CD4-positive, CD25-positive, alpha-beta regulatory T cell (primary cell): ENCODE measurements at places on chromosomes 5 and 9.

- DNase-seq: no peak
Observed at GRCh38 chr5:167509076-167509475, 782.4 kb upstream of the WWC1 start.

DNA sequence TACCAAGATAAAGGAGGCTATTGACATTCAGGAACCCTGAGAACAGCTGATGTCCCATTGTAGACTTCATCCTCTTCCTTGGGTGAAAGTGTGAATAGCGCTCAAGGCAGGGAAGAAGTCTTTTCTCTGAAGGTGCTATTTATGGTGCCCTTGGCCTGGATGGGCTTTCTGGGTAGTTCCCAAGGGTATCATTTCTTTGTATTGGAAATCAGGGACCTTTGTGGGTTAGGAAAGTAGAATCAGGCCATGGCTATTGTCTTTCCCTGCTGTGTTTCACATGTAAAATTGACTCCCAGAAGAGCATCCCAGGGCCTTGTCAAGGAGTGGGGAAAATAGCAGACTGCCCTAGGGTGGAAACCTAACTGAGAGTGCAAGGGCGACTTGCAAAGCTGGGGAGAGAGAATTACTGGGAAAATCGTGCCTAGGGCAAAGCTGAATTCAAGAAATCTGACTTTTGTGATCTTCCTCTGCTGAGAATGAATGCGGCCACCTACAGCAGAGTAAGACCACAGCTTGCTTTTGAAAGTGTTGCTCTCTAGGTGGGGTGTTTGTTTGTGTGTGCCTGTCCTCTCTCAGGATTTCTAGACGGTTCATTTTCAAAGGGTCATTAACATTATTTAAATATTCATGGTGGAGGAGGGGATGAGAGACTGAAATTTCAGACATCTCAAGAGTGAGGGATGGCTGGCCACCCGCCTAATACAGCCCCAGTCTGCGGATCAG is 160.6 kb downstream of the C9orf152 start:
- DNase-seq: no peak

- DNase-seq: no peak
Observed at GRCh38 chr5:58794875-58795274, 212.0 kb downstream of the RAB3C start.

GRCh38 chr9:20355022-20355421 is 267.3 kb downstream of the MLLT3 start:
- no peak for DNase-seq

GRCh38 chr5:76867038-76867437 is 17.2 kb downstream of the S100Z start:
- DNase-seq: no peak

- DNase-seq: no peak
Observed at GRCh38 chr5:124679578-124680199, 66.8 kb downstream of the ZNF608 start.

GRCh38 chr9:97506306-97506705 is 4.8 kb downstream of the TMOD1 start:
- no peak for DNase-seq

- DNase-seq: no peak
Observed at GRCh38 chr5:152844713-152845112, 439.6 kb upstream of the NMUR2 start.

- no peak for DNase-seq
Observed at GRCh38 chr5:147512659-147513379, 3.0 kb upstream of the DPYSL3 start.

GRCh38 chr9:103364753-103365152 is 369.6 kb downstream of the CYLC2 start:
- no peak for DNase-seq

- DNase-seq: no peak
Observed at GRCh38 chr5:148826739-148827070, 294 bp downstream of the ADRB2 start.

DNA sequence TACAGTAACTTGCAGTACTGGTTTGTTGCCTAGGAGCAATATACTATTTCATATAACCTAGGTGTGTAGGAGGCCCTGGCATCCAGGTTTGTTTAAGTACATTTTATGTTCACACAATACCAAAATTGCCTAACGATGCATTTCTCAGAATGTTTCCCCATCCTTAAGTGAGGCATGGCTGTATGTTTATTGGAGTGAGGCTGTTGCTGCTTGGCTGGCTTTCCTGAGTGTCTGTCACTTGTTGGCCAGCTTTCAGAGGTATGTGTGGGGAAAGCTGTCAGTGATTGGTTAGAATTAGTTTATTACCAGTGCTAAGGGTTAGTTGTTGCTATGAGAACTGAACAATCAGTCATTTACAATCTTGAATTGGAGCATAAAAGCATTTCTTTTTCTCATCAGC is 154.1 kb upstream of the CDH12 start:
- no peak for DNase-seq

GRCh38 chr9:77015327-77016048 is 4.0 kb upstream of the FOXB2 start:
- no peak for DNase-seq

GRCh38 chr9:74753650-74754049 is 134.1 kb downstream of the TRPM6 start:
- no peak for DNase-seq

GRCh38 chr9:447230-448025 is 232.8 kb downstream of the DOCK8 start:
- DNase-seq: peak; percentile 95

DNA sequence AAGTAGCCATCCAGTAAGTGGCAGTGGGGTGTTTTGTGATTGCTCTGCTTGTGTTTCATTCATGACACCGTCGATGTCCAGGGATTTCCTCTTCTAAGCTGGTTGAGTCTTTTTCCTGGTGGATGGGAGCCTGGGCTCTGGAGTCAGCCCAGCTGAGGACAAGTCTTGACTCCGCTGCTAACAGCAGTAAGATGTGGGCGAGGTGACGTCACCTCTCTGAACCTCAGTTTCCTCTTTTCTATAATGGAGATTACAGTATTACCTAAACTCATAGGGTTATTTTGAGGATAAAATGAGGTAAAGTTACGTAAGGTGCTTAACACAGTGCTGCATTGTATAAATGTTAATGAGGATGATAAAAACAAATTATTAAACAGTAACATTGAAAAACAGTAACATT is 21.3 kb downstream of the FGF1 start:
- DNase-seq: no peak

DNA sequence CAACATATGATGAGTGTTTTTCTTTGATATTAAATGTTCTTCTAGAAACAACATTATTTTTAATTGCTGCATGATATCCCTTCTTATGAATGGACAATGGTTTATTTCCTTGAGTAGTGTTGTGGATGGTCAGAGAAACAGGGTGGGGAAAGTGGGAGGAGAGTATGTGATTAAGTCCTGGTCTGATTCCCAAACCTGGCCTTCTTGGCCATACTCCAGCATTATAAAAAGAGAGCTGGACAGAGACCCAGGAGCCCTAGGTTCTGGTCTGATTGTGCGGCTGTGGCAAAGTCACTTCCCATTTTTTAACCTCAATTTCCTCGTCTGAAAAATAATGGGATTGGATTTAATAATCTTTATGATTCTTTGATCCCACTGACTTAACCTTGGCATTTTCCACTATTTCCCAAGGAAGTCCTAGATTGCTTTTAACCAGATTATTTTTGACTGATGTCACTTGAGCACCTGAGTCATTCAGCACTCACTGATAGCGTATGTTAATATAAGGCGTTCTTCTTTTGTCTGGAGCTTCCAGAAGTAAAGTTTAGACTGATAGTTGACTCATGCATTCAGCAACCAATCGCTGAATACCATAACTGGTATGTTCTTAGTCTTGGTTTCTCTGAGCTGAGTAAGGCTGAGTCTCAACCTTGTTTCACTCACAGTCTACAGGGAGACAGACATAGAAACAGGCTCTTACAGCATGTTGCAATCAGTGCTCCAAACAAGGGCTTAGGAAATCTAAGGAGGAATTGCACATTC is 26.2 kb downstream of the OSMR start:
- DNase-seq: no peak

GRCh38 chr5:125484272-125484741 is 737.9 kb upstream of the ZNF608 start:
- no peak for DNase-seq

DNA sequence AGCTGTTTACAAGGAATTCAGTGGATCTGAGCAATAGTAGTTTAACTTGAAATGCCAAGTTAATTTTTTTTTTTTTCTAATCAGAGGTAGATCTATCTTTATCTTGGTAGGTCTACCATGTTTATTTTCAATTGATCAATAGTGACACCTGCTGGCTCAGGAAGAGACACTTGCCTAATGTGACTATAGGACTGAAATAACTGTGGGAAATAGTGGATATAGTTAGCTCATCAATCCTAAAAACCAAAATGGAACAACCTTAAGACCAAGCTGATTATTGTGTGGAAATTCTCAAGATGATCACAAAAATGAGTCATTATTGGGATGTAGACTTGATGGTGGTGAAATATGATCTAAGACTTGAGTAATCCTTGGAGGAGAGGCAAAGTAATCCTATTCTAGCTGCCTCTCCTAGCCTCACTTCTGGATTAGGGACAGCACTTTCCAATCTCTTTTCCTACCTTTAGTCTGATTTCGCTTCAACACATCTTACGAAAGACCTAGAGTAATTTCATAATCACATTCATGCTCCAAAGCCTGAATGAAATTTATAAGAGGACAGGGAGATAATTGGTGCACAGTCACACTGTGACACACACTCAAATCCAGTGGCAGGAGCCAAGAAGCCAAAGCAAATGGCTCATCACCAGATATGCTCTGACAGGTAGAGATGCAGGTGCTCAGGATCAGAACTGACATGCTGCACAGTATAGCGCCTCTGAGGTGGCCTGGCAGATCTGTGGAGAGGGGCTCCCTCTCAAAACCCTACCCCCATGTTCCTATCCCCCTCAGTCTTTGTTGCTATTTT is 156.3 kb downstream of the HMHB1 start:
- peak; percentile 39 for DNase-seq

DNA sequence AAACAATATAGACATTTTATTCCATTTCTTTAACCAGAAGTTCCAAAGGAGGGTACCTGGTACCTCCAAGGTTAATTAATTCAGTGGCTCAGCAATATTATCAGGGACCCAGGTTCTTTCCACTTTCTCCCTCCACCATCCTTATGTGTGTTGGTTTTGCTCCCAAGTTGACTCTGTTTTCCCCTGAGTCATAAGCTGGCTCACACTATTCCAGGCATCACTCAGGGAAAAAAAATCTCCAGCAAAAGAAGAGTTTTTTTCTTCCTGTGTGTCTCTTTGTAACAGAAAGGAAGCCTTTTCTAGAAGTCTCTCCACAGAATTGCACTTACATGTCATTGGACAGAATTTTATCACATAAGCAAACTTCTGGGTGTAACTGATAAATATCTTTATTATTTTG is 31.2 kb upstream of the GALNT10 start:
- DNase-seq: no peak

DNA sequence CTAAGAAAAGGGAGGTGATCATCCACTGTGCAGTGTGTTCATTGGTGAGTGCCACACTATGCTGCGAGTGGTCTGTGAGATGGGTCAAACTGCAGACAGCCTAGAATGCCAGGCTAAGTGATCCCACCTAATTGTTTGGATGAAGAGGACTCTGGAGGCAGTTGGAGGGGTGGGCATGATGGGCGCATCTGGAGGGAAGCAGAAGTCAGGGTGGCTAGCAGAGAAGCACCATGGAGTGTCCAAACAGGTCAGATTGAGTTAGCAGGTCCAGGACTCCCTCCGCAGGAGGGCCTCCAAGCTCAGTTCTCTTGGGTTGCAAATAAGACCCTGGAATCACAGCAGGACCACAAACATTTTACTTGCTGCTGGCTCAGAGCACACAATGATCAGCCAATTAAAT is 19.9 kb upstream of the ANGPTL2 start:
- DNase-seq: no peak

GRCh38 chr5:305050-305449 is 16.5 kb upstream of the AHRR start:
- DNase-seq: no peak

GRCh38 chr5:73417303-73418034 is 31.1 kb downstream of the FOXD1 start:
- DNase-seq: no peak

GRCh38 chr5:79990205-79990597 is 861 bp downstream of the MTX3 start:
- no peak for DNase-seq

- DNase-seq: peak; percentile 38
Observed at GRCh38 chr5:81838307-81838906, 87.5 kb upstream of the SSBP2 start.

DNA sequence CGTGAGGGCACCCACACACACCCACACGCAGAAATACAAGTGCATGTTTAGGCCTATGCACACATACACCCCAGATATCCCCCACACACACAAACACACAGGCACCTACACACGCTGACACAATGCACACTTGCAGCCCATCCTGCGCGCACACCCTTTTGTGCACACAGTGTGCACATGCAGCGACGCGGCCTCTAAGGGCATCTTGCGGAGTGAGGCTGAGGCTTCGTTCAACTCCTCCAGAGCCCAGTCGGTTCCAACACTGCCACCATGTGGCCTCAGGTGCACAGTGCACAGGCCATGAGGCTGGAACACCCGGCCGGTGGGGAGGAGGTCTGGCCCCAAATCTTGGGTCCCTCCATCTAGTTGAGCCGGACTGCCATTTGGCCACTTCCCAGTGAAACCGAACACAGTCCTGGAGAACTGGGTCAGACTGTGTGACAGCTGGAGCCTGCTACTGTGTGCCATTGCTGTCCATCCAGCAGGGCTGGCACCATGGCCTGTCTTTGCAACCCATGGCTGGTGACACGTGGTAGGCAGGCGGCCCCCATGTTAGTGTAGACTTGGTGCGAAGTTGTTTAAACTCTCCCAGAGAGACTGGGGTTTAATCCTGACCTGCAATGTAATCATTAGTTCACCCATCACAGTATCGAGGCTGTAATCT is 97.7 kb upstream of the MVB12B start:
- peak; percentile 67 for DNase-seq

DNA sequence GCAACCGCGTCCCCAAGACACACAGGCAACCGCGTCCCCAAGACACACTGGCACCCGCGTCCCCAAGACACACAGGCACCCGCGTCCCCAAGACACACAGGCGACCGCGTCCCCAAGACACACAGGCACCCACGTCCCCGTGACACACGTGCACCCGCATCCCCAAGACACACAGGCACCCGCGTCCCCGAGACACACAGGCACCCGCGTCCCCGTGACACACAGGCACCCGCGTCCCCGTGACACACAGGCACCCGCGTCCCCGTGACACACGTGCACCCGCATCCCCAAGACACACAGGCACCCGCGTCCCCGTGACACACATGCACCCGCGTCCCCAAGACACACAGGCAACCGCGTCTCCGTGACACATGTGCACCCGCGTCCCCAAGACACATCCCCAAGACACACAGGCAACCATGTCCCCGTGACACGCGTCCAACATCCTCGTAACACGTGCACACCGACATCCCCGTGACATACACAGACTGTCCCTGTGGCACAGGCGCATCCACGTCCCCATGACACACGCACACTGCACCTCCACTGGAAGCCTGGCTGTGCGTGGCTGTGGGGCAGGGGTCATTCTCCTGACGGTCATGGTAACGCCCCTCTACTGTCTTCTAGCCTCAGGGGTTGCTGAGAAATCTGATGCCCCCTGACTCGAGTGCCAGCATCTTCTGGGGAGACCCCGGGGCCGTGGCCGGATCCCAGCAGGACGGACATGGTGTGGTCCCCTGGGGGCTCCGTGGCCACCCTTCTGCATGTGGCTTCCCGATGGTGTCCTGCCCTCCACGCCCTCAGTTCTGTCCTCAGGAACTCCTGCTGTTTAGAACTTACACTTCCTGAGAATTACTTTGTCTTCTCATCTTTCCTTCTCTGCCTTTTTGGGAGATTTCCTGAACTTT is 24.1 kb downstream of the EXD3 start:
- DNase-seq: no peak
